Hematopoietic multipotent progenitor cell treated with erythropoietin and hydrocortisone succinate and interleukin-3 and kit ligand, for 4 days (in vitro differentiated cells): ENCODE measurements at places on chromosomes 2 and 18.
A peak's percentile ranks its signal among the peaks of the same experiment; 100 is the strongest.

GRCh38 chr18:12101266-12101665, 7.6 kb downstream of the ANKRD62 start:
- DNase-seq, result no peak

GRCh38 chr2:118779362-118779761, 68.1 kb downstream of the EN1 start:
- no peak for DNase-seq

GRCh38 chr2:201070948-201071478, 458 bp downstream of the HYCC2 start:
- DNase-seq, result peak; percentile 56

- no peak for DNase-seq
These were observed 88.5 kb upstream of the GLS start for GRCh38 chr2:190791976-190792575.

- DNase-seq, result peak; percentile 83
These were observed 234.3 kb downstream of the ETAA1 start for GRCh38 chr2:67631483-67631882.

DNA sequence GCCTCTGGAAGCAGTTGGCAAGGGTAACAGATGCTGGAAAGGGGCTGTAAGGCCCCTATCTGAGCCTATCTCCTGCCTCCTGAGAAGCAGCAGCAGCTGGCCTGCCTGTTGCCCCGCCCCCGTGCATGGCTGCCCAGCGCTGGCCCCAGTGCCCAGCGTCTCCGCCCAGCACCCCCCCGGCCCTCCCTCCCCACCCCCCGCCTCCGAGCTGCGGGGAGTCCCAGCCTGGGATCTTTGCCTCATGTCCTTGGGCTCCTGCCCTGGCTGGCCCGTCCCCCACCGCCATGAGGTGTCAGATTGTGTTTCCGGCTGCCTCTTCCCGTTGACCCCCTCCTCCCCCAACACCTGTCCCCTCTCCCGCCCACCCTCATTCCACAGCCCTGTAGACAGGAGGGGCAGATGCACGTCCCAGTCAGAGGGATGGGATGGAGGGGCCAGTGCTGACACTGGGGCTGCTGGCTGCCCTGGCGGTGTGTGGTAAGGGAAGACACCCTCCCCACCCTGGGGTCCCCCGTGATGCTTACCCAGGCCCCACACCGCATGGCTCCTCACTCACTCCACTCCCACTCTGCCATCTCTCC, at the start of gene CHRND:
Gene CHRND (plus strand): TSS at position 370 of the 581 bp plus-strand sequence. CDS start 56 bp downstream, at position 426.
- no peak for DNase-seq

GRCh38 chr2:144703852-144704708, 184.2 kb upstream of the ZEB2 start:
- DNase-seq, result peak; percentile 94

GRCh38 chr2:74632939-74633312, 15.2 kb downstream of the M1AP start:
- no peak for DNase-seq

DNA sequence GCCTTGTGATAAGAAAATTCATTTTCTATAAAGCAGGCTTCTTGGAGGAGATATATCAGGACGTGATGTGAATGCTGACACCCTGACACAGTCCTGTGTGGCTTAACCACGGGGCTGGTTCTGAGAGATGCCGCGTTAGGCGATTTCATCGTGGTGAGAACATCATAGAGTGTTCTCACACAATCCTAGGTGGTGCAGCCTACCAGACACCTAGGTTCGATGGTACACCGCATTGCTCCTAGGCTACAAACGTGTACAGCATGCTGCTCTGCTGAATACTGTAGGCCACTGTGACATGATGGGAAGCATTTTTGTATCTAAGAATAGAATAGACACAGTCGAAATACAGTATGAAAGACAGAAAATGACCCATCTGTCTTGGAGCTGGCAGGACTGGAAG, 82.5 kb downstream of the TNFRSF11A start:
- DNase-seq, result peak; percentile 30
